ENCODE measurements at places on chromosomes 4 and X.

DNA sequence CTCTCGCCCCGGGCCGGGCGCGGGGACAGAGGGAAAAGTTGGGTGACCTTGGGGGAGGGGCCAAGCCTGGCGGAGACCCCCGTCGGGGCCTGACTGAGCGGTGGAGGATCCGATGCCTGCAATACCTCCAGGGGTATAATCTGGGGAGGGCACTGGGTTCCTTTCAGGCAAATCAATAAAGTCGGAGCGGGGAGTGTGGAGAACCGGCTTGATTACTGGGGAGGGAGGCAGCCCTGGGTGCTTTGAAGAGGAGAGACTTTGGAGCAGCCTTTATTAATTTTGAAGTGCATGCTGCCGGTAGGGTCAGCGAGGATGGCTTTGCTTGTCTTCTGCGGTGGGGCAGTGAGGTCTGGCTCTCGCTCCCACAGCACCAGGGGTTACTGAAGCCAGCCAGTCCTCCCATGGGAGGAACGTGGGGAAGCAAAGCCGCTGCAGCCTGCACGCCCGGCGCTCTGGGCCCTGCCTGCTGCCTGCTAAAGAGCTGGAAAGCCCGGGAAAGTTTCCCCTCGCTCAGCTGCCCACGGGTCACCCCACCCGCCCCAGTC is 403 bp upstream of the LGI2 start:
- DNase-seq: no peak

DNA sequence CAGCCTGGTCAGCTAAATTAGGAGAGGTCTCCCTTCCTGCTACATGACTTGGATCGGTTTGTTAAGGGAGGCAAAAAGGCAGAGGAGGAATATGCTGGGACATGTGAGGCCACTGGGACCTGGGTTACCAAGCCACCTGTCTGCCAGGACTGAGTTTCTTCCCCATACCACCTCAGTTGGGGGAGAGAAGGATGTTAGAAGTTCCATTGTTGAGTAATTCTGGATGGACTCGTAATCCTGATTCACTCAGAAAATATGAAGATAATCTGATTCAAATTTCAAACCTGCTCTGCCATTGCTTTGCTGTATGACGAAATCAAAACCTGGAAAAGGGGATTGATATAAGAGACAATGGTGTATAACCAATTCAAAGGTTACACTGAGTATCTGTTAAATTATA is 97.4 kb upstream of the S100G start:
- DNase-seq: no peak

- DNase-seq: no peak
These were observed 348.2 kb upstream of the GRIA3 start for GRCh38 chrX:122835886-122836285.

GRCh38 chr4:88823058-88823919 is 125.7 kb upstream of the NAP1L5 start:
- DNase-seq: no peak

DNA sequence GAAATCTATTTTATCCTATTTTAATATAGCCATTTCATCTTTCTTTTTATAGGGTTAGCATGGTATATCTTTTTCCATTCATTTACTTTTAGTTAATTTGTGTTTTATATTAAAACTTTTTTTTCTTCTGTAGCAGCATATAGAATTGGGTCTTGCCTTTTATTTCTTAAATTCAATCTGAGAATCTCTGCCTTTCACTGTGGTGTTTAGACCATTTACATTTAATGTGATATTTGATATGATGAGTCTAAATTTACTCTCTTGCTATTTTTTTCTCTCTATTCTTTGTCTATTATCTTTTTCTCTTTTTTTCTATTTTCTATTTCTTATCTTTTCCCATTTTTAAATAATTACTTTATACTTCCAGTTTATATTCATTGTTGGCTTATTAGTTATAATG is 105.4 kb upstream of the HAND2 start:
- no peak for DNase-seq

GRCh38 chrX:53128097-53128749 is 34.3 kb downstream of the KANTR start:
- no peak for DNase-seq

GRCh38 chr4:165364452-165365080 is 14.2 kb upstream of the CPE start:
- DNase-seq: no peak

- DNase-seq: no peak
These were observed 171.4 kb upstream of the NPY2R start for GRCh38 chr4:155037031-155037430.

GRCh38 chr4:35182451-35182850 is 1061.9 kb downstream of the ARAP2 start:
- DNase-seq: no peak

DNA sequence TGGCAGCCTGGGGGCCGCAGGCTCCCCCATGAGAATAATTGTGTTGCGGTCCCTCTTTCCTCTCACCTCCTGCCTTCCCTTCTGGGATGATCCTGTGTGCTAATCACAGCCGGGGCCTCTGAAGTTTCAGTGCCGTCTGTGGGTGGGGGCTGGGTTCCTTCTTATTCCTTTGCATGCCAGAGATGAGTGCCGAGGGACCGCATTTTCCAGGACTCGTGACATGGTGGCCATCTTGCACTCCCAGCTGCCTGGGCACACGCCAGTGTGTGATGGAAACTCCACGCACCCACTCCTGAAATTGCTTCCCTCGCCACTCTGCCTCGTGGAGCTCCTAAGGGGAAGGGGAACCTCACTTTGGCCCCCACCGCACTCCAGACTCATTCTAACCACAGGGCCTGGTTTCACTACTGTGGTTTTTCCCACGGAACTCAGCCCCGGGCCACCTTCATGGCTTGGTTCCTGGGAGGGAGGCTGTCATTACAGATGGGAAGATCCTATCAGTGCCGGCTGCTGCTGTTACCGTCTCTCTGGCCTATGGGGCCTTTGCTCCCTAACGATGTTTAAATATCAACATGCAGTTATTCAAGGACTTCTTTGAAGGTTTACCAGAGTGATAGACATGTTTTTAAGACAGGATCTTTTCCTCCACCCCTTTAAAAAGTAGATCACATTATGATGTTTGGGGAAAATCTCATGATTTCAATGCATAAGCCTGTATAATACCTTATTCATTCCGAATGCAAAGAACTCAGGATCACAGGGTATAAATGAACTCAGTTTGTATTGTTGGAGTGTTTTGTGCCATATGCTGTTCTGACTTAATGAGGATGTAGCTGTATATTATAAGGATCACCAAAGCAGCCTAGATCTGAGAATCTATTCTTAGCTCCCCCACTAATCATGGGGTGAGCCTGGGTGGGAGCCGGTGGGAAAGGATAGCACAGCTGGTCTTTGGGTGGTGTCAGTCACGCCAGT is 89.6 kb downstream of the SORCS2 start:
- no peak for DNase-seq

- no peak for DNase-seq
These were observed 170.6 kb upstream of the GK2 start for GRCh38 chr4:79578606-79579005.

DNA sequence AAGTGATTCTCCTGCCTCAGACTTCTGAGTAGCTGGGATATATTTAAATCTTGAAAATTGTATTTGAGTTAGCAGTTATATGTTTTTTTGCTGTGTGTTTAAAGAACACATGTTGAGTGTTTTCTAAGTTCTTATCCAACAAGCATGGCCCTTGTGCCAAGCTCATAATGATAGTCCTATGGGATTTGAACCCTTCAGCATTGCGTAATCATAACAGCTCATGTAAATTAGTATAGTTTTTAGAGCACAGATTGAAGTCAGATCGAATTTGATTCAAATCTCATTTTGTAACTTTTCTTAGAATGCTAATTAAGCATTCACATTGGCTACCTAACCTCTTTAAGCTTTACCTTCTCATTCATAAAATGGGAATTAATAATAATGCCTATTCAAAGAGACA is 12.2 kb downstream of the FAM149A start:
- no peak for DNase-seq

DNA sequence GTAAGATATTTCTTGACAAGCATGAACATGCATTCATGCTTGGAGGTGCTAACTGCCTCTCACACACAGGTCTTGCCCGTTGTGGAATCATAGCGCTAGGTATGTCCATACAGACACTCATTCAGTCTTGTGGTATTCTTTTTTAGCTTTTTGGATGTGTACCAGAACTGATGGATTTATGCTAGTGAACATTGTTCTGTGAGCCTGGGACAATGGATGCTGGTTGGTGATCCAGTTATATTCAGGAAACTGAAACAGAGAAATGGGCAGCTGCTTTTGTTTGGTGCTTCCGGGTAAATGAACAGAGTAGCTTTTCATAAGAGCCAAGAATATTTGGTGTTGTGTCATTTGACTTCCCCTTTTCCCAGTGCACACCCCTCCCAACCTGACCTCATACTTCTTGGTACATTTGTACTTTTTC is 78.9 kb upstream of the SLC4A4 start:
- no peak for DNase-seq

DNA sequence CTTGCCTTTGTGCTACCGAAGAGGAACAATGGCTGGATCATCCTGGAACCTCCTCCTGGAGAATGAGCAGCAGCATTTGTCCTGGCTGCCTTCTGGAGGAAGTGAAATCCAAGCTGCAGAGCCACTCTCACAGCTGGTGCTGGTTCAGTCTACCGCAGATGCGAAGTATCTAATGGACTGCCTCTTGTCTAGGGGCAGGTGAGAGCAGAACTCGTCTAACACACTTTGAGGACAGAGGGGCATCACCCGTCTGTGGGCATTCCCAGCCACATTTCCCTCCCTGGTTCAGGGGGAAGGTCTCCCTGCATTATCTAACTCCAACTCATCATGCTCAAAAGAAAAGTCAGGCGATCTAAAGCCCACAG is 338.2 kb upstream of the GATB start:
- DNase-seq: no peak

- no peak for DNase-seq
These were observed 86.5 kb downstream of the SH3KBP1 start for GRCh38 chrX:19800821-19801374.

- DNase-seq: no peak
These were observed 23.3 kb downstream of the LIMCH1 start for GRCh38 chr4:41561244-41561643.

DNA sequence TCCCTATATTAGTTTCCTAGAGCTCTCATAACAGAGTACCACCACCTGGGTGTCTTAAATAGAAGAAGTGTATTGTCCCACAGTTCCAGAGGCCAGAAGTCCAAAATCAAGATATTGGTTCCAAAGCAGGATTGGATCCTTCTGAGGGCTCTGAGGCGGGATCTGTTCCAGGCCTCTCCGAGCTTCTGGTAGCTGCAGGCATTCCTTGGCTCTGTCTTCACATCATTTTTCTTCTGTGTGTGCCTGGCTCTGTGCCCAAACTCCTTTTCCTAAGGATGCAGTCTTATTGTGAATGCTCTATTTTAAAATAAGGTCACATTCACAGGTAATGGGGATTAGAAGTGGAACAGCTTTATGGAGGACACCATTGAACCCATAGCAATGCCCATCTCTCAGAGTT is 253.7 kb upstream of the TAPT1 start:
- no peak for DNase-seq

GRCh38 chrX:134717698-134718097 is 59.4 kb upstream of the PLAC1 start:
- DNase-seq: no peak
